CD4-positive, alpha-beta T cell (primary cell): ENCODE measurements at places on chromosomes 12 and 14. TPM values are rescaled to one million over a fixed set of nuclear protein-coding genes. Genes with fewer than 3 reads are reported as not detected.

The KRT5 gene
- 0.81 TPM for total RNA-seq

The TAS2R13 gene
- total RNA-seq: 0.41 TPM

The IL22 gene
- not detected for total RNA-seq

The TAS2R14 gene
- total RNA-seq: 1.1 TPM

The SLC25A47 gene
- total RNA-seq: not detected

DNA sequence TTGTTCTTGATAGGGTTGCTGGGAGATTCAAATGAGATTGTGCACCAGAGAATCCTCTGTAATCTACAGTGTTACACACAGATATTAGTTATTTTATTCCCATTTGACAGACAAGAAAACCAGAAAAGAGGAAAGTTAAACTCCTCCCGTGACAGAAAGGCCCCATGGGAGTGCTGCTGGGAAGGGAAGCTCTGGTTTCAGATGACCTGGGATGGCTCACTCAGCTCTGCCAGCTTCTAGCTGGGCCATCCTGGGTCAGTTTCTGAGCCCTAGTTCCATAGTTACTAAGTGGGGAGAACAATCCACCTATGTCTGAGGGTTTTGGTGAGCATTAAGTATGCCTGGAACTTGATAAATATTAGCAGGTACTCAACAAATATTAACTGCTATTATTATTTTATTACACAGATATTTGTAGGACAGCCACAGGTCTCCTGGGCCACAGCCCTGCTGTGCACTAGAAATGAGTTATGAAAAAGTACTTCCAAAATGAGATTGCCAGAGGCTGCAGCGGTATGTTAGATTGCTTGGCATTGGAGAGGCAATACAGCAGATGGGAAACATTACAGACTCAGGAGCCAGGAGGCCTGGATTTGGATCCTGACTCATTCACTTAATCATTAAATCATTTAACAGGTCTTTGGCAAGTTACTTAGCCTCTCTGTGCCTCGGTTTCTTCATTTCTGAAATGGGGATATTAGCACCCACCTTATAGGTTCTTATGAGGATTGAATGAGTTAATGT is 47.1 kb upstream of the STON2 start:
- no peak overlapping the region for H3K27ac ChIP-seq
- no peaks in the 10 kb centered on the region for H3K36me3 ChIP-seq
- H3K4me1 ChIP-seq: no peaks in the 10 kb centered on the region
- no peak for DNase-seq

DNA sequence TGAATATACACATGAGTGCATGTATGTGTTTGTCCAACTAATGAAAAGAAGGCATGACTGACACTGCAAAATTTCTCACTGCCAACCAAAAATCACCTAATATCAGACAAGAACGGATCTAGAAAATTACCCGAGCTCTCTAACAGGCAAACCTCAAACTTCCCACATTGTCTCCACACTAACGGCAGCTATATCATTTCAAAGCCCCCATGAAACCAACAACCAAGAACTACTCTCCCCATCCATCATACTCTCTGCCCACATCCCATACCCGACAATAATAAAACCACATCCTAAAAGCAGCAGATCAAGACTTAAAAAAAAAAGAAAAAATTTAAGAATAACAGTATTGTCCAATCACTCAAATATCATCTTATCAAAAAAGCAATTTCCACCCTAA is 227.1 kb downstream of the CEP128 start:
- H3K4me3 ChIP-seq: no peak overlapping the region
- H3K27ac ChIP-seq: no peak overlapping the region
- no peaks in the 10 kb centered on the region for H3K27me3 ChIP-seq
- no peaks in the 10 kb centered on the region for H3K4me1 ChIP-seq
- no peaks in the 10 kb centered on the region for H3K36me3 ChIP-seq

- DNase-seq: no peak
- peaks cover 12% of the 10 kb centered on the region for H3K27me3 ChIP-seq
- H3K27ac ChIP-seq: no peak overlapping the region
Observed at GRCh38 chr12:6093764-6094163, 30.7 kb downstream of the VWF start.

- H3K4me3 ChIP-seq: no peak overlapping the region
- DNase-seq: no peak
- H3K36me3 ChIP-seq: peaks cover 34% of the 10 kb centered on the region
- H3K4me1 ChIP-seq: peaks cover 20% of the 10 kb centered on the region
- peak overlapping the region; percentile 9 for H3K27ac ChIP-seq
Observed at GRCh38 chr14:64444984-64445845, 20.1 kb upstream of the AKAP5 start.

GRCh38 chr12:27502021-27502435 is 22.0 kb upstream of the PPFIBP1 start:
- DNase-seq: no peak
- no peaks in the 10 kb centered on the region for H3K36me3 ChIP-seq
- no peaks in the 10 kb centered on the region for H3K4me1 ChIP-seq
- no peak overlapping the region for H3K4me3 ChIP-seq
- H3K27me3 ChIP-seq: no peaks in the 10 kb centered on the region

GRCh38 chr12:46266382-46266791 is 2.5 kb downstream of the SLC38A1 start:
- peak overlapping the region; percentile 90 for H3K4me3 ChIP-seq
- H3K36me3 ChIP-seq: peaks cover 10% of the 10 kb centered on the region
- no peak for DNase-seq
- H3K4me1 ChIP-seq: peaks cover 50% of the 10 kb centered on the region
- peak overlapping the region; percentile 99 for H3K27ac ChIP-seq

DNA sequence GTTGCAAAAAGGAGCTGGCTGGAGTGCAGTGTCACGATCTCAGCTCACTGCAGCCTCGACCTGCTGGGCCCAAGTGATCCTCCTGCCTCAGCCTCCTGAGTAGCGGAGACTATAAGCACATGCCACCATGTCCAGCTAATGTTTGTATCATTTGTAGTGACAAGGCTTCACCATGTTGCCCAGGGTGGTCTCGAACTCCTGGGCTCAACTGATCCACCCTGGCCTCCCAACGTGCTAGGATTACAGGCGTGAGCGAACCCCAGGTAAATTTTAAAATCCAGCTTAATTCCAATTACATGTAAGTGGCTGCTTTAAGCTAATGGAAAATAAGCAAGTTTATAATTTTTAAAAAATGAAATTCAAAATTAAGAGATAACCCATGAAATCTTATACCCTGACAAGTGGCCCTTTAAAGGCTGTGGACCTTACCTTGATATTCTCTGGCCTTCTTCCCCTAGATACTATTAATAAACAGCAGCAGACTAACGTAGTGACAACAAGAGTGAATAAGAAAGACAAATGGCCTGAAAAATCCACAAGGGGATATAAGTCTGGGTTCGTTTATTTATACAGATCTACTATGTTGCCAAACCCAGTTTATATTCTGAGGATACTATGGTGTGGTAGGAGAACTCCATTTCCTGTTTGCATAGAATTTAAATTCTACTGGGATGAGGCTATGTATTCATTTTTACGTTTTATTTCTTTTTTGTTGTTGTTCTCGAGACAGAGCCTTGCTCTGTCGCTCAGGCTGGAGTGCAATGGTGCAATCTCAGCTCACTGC is 25.6 kb upstream of the SLC2A3 start:
- no peaks in the 10 kb centered on the region for H3K36me3 ChIP-seq
- peak overlapping the region; percentile 64 for H3K4me3 ChIP-seq
- no peaks in the 10 kb centered on the region for H3K27me3 ChIP-seq
- no peak for DNase-seq
